NCI-H1436 (cell line): ENCODE measurements at places on chromosomes 3 and 15.

DNA sequence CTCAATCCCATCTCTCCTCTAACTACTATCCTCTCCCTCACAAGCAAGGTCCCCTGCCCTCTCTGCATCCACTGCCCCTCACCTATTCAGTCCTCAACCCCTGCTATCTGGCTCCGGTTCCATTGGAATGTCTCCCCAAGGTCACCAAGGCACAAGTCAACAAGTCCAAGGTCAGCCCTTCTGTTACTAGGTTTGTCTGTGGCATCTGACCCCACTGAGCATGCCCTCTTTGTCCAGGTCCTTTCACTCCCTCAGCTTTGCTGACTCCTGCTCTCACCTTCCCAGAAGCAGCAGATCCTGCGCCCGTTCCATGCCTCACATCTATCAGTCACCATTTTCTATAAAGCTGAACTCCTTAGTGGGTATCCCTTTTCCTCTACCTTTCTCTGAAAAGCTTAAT lies 8.3 kb upstream of the SEMA7A start:
- DNase-seq = no peak

DNA sequence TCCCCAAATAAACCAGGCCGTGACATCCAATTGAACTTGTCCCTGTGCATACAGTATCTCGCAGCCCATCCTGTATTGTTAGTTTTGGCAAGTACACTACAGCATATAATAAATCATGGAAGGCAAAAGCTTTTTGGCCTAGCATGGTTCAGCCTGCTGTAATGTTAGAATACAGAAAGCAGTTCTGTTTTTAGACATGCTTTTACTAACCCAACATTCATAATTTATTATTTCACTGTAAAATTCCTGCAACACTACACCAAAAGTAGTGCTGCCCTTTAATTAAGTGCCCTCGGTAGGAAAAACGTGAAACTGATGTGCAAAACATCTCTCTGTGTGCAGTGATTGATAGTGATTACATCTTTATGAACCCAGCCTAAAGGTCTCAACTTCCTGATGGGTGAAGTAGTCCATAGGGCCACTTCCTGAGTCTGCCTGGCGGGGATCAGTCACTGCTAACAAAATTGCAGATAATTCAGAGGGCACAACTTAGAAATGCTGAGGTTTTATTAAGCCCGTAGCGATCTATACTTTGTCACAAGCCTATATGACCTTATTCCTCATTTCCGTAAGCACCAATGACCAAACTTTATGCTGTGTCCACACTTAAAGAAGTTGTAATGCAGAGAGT lies 227.8 kb downstream of the CDIN1 start:
- no peak for DNase-seq

- no peak for DNase-seq
These were observed 140.0 kb downstream of the PDZRN3 start for GRCh38 chr3:73484656-73485248.

DNA sequence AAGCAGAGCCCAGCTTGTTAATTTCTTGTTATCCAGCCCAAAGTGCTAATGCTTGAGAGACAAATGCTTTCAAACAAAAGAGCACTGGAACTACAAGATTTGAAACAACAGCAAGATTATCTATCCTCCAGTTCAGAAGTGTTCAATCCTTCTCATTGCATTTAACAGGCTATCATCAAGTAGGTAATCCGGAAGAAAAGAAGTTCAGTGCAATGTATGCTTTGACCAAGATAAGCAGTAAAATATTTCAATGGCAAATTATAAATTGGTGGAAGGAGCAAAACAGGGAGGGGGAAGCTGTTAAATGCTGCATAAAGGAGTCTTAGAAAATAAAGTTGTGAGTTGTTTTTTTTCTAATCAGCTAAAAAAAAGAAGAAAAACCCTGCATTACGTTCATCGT lies 8.8 kb downstream of the LRIG1 start:
- no peak for DNase-seq

DNA sequence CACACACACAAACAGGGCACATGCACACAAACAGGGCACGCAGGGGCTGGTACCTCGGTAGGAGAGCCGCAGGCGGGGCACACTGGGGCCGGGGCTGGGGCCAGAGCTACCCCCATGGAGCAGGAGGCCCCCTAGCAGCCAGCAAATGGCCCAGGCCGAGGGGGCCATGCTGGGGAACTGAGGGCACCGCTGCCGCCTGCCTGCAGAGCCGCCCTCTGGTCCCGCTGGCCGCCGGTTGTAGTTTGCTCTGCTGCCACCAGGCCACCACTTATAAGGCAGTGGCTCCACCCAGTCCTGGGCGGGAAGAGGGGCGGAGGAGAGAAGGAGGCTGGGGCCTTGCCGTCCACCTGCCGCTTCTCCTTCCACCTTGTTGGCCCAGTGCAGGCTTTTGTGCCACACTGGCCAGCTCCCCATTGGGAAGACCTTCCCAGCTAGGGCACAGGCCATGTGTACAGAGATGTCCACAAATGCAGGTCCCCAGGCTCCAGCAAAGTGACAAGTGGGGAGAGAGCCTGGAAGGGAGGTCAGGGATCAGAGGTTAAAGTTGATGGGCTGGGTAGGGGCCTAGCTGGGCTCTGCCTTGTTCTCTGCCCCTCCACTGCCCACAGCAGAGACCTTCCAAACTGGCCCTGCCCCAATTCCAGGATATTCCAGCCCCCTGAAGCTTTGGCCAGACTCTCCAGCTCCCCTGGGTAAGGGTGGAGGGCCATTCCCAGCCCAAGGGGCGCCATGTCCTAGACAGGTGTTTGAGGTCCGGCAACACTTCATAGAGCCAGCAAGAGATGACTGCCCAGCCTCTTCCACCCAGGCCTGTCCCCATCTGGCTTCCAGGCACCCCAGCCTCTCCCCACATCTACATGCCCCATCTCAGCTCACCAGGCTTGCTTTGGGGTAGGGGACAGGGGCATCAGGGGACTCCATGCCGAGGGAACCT lies at the start of gene SEMA3G:
Gene SEMA3G, minus strand, starts transcription at position 244 of the 934 bp plus-strand sequence. Its CDS starts 76 bp downstream, at position 168.
- DNase-seq = no peak

- DNase-seq = no peak
These were observed 116.1 kb upstream of the SLC7A14 start for GRCh38 chr3:170701696-170702678.

DNA sequence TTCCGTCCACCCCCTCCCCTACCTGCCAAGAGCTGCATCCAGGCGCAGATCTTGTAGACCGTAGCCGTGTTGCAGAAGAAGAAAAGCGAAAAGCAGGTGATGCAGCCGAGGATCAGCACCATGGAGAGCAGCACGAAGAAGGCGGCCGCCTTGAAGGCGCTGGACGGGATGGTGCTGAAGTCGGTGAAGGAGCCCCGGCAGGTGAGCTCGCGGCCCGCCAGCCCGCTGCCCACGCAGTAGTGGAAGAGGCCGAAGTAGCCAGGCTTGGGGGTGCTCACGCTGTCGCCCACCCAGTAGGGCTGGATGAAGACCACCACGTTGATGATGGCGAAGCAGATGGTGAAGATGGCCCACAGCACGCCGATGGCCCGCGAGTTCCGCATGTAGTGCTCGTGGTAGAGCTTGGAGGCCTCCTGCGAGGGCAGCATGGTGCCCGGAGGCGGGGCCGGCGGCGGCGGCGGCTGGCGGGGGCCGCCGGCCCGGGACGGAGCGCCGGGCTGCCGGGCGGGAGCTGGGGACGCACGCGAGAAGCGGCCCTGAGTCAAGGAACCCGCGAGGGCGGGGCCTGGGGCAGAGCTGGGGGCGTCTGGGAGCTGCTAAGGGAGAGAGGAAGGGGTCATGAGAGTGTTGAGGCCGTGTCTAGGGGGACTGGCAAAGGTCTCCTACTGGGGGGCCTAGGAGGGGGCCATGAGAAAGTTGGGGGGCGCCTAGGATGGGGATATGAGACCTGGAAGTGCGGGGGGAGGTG lies 1.2 kb downstream of the LHFPL4 start:
- no peak for DNase-seq

DNA sequence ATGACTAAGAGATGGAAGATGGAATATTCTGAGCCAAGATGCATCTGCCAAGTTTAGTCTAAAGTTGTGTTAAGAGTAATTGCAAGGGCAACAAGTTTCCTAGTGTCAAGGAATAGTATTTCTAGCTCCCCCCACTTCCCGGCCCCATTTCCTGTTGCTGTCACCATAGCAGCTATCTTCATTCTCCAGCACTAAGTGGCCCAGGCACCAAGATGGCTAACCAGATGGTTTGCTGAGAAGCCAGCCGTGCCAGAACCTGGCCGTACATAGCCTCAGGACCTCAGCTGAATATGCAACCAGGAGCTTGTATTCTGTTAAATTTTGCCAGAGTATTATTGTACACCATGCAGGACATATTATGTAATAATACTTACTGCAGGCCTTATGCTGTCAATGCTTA lies 108.8 kb upstream of the UMPS start:
- no peak for DNase-seq

GRCh38 chr3:50211930-50212329 lies 6.9 kb downstream of the SLC38A3 start:
- no peak for DNase-seq

- no peak for DNase-seq
These were observed 524.6 kb downstream of the MECOM start for GRCh38 chr3:169138849-169139420.

- no peak for DNase-seq
These were observed 16.9 kb downstream of the ABHD2 start for GRCh38 chr15:89105147-89105546.

DNA sequence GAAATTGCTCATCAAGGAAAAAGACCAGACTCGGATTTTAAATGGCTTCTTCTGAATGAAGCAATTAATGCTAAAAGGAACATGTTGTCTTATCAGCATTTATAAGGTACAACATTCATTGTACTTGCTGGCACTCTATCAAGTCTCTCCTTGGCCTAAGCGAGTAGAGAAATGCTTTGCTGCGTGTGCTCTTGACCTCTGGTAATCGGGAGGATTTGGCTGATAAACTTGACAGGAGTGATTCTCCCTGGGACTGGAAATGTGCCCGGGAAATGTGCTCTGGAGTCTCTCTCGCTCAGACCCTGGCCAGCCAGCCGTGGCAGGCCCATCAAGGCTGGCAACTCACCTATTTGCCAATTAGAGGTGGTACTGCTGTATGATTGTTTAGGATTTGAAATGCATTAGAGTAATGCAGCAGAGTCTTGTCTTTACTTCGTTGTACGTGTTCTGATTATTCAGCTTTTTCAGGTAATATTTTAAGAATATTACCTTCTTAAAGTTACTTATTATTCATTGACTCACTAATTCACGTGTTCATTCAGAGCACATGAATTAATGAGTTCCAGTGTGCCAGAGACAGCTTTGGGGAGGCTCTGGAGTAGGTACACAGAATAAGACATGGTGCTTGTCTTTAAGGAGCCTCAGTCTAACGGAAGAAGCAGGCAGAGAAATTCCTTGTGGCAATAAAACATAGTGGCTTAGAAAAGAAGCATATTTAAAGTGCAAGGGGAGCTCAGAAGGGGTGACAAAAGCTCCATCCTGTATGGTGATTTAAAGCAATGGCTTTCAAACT lies 48.0 kb upstream of the TPRG1 start:
- no peak for DNase-seq

DNA sequence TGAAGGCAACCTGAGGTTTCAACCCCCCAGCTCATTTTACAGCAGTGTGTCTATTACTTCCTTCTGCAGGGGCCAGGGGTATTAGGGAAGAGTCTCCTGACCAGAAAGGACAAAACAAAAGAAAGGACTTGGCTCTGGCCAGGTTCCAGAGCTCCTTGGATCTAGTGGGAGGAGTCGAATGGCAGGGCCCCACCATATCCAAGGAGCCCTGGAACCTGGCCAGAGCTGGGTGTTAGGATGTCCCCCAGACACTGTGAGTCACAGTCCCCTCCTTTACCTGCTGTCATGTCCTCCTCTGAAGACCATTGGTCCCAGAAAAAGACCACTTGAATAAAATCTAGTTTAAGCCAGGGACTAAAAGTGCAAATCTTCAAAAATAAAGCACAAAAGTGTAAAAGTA lies 113.2 kb downstream of the EEFSEC start:
- DNase-seq = no peak

DNA sequence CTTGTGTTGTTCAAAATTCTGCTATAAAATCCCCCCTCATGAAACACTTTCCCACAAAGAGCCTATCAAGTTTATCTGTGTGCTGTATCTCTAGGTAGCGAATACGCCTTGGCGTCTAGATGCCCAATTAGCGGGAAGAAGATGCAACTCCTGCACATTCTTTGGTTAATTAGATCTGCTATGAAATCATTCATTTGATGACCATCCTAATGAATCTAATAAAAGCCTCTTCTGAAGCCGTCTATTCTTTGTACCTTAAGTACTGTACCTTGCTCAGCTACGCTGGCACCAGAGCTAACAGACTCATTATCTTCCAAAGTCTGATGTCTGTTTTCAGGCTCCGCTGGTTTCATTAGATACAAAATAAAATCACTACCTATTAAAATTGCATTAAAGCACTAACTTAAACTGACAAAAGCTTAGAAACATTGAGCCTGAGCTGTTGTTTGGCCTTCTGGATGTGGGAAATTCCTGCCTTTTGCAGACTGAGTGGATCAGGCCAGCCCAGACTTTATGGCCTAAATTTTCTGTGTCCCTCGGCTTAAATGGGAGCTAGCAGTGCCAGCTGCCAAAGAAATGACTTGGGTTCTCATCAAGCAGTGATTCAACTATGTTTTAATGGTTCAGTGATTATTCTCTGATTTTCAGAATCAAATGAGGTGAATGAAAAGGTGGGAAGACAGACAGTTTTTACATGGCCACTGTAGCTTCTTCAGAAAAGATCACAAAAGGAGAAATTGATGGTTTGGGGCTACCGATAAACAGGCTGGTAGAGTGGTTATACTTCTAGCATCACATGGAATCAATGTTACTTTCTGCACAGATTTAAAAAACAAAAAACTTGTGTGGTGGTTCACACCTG lies 28.4 kb upstream of the CHST2 start:
- DNase-seq = no peak

DNA sequence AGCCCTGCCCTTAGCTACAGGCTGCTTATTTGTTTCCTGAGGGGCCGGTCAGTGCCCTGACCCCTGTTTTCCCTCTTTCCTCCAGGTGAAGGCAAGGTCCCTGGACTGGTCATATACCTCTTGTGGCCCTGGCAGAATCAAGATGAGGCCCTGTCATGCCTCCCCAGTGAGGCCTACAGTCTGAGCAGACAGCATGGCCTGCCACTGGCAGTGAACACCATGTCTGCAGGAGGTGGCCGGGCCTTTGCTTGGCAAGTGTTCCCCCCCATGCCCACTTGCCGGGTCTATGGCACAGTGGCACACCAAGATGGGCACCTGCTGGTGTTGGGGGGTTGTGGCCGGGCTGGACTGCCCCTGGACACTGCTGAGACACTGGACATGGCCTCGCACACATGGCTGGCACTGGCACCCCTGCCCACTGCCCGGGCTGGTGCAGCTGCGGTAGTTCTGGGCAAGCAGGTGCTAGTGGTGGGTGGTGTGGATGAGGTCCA lies 1.2 kb downstream of the KLHDC8B start:
- no peak for DNase-seq

GRCh38 chr3:53675942-53676341 lies 170.3 kb downstream of the CHDH start:
- DNase-seq = no peak

DNA sequence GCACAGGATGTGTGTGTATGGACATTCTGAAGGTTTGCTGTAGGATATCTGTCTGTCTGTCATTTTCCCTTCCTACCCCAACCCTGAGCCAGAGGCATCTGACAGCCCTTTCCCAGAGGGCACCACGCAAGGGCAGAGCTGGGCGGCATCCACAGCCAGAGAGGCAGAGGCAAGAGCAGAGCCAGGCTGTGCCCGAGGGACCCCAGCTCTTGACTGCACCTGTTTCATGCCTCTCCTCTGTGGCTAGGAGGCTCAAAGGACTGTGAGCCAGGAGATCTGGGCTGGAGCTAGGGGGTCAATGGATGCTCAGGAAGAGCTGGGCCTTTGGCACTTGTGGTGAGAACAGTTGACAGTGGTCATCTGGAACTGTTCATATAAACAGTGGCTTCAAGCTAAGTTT lies 4.8 kb upstream of the APEH start:
- no peak for DNase-seq

- peak; percentile 32 for DNase-seq
These were observed 53.4 kb upstream of the EIF5A2 start for GRCh38 chr3:170961616-170962400.
